Posterior cingulate gyrus (tissue), 11 donors: ENCODE measurements at places on chromosomes 6 and 20.
A peak's percentile ranks its signal among the peaks of the same experiment; 100 is the strongest.

GRCh38 chr6:139593081-139593480 is 218.6 kb upstream of the CITED2 start:
- DNase-seq = no peak

DNA sequence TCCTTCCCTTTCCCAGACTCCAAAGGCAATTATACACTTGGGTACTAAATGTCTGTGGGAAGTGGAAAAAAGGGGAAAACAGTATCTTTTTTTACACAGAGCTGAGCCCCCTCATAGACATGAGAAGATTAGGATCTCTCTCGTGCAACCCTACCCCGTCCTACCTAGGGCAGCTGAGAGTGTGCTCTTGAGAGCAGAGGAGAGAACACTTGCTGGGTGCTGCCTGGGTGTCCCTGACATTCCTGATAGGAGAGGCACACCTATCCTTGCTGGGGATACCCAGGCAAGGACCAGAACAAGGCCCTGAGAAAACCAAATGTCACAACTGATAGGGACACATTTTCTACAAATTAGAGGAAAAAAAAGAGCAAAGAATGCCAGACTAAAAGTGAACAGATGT is 81.2 kb downstream of the PREP start:
- DNase-seq = no peak

GRCh38 chr6:36657942-36658544 is 20.5 kb upstream of the CDKN1A start:
- DNase-seq = no peak

DNA sequence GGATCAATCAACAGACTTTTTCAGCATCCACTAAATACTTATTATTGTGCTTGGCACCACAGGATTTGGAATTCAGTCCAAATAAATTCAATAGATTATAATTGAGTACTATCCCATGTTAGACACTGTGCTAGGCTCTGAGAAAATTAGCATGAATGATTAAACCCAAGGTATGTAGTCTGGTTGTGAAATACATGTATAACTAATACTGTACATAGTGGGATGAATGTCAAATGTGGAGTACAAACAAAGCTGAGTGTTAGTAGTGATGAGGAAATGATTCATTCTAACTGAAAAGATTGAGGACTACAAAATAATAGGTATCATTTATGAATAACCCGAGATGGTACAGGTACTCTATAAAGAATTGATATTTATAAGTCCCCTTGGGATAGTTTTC is 111.9 kb upstream of the FLRT3 start:
- no peak for DNase-seq

- DNase-seq = peak; percentile 82
These were observed 62.7 kb downstream of the NOL4L start for GRCh38 chr20:32522526-32522775.

DNA sequence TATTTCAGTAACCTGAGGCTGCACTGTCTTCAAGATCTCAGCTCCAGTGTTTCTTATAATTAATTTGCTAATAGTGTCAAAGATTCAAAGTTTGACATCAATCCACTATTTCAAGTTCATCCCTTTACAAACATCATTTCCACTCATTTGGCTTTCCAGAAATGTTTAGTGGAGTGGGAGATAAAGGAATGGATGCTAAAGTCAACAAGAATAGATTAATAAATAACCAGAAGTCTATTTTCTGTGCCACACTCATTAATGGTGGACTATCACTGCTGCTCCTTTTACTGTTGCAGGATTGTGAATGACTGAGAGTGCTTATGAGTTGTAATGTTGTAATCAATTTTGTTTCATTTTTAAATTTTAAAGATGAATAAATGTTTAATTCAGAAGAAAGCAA is 28.4 kb upstream of the EPM2A start:
- DNase-seq = no peak

DNA sequence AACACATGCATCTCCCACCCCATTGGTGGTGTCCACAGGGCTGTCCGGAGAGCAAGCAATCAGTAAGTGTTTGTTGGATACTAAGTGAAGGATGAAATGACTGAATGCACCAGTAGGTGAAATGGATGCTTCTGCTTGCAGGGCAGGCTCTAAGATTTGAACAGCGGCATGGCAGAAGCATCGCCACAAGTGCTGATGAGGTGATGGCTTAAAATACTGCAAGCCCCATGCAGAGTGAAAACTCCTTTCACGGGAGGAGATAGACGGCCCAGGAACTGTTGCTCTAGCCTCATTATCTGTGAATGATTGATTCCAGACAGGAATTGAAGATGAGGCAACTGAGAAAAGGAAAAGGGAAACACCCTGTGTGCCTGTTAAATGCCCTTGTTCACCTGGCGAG is 158.9 kb downstream of the LY86 start:
- no peak for DNase-seq

- DNase-seq = no peak
These were observed 228.6 kb downstream of the ZNF217 start for GRCh38 chr20:53365076-53365475.

DNA sequence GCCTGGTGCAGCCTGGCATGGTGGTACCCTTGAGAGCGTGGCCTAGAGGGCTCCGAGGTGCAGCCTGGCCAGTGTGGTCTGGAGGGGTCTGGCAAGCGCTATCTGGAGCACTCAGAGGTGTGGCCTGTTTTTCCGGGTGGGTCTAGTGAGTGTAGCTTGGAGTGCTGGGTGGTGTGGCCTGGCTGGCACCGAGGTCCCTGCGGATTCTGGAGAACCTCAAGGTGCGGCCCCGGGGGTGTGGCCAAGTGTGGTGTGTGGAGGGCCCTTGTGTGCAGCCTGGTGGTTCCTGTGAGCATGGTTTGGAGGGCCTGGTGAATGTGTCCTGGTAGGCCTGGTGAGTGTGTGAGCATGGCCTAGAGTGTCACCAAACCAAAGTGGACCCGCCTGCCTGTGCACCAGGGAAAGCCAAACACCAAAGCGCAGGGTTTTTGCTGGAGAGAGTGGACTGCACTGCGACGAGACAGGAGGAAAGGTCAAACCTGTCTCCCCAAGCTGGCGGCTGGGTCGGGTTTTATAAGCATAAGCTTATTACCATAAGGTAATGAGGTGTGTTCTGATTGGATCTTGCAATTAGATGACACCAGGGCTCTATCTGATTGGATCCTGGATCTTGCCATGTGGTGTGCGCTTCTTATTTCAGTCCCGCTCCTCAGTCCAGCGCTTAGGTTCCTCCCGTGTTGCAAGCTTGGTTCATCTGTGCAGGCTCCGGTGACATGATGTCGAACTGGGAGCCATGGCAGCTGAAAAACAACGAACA is 35.7 kb downstream of the IGF2R start:
- DNase-seq = no peak

DNA sequence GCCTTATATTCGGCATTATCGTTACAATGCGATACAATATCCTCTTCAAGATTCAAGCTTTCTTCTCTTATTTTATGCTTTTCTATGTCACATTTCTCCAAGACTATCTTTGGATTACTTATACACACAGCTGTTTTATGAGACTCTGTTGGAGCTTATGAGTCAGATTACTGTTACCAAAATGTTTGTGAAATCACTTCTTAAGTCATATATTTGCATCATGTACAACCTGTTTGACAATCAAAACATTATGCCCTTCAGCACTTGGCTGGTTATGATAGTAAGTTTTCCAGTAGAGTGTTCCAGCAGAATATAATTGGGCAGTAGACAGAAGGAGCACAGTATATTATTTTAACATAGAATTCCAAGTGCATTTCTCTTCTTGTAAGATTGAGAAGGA is 35.2 kb downstream of the BMP6 start:
- no peak for DNase-seq

DNA sequence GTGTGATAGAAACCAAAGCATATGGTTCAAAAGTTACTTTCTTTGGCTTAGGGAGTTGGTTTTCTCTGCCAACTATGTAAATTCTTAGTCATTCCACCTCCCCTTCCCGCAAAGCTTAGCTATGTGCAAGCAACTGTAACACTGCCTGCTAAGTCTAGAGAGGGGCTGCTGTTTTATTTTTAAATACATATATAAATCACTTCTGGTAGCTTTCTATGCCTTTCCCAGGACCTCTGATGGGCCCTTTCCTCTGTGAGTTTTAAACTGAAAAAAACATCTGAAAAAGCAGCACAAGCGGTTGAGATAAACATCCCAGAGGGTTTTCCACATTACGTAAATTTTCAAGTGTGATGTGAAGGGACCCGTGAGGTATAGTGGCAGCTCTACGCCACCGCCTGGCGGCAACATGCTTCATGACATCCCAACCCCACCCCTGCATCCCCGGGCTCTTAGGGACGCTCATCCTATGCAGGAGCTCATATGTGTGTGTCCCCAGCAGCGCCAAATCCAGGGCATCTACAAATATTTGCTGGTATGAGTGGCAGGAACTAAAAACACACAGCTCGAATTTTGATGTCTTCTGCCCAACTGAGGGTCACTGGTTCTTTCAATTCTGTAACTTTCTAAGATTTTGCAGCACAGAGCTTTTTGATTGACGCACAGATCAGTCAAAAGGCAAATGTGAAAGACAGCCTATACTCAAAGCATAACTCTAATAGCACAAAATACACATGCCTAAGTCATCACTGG is 12.7 kb downstream of the SAYSD1 start:
- DNase-seq = no peak

DNA sequence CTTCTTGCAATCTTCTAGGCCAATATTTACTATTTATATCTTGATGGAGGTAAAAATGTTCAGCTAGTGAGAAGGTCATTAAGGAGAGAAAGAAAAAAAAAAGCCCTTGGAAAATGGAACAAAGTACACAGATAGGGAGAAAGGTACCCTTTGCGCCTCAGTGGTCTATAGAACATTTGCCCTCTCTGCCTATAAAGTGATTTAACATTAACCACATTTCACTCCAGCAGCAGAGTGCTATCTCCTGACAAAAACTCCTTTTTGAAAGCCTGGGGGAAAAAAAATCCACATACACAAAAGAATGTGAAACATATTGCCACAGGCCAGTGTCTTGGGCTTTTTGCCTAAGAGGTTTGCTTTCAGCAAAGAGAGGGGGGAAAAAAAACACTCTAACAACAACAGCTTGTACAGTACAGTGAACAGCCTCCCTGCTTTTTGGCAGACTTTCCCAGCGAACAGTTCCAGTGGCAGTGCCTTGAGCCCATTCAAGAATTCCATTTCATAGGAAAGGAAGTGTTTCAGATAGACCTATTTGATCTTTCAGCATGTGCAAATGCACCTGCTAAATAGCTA is 695 bp downstream of the ARHGAP18 start:
- DNase-seq = no peak

DNA sequence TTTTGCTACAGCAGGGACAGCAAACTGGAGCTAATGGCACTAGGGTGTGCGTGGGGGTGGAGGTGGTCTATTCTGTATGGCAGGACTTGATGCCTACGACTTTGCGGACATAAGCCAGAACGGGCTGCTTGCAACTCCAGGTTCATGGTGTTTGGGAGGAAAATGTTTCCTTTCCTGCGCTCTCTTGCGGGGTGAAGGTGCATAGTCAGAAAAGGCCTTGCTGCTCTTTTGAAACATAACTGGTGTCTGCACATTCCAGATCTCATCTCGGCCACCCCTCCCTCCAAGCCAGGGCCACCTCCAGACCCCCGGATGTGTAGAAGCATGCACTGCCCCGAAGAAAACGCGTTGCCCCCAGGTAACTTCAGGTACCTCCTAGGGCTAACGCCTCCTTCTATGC is 8.1 kb downstream of the FOXA2 start:
- DNase-seq = no peak

DNA sequence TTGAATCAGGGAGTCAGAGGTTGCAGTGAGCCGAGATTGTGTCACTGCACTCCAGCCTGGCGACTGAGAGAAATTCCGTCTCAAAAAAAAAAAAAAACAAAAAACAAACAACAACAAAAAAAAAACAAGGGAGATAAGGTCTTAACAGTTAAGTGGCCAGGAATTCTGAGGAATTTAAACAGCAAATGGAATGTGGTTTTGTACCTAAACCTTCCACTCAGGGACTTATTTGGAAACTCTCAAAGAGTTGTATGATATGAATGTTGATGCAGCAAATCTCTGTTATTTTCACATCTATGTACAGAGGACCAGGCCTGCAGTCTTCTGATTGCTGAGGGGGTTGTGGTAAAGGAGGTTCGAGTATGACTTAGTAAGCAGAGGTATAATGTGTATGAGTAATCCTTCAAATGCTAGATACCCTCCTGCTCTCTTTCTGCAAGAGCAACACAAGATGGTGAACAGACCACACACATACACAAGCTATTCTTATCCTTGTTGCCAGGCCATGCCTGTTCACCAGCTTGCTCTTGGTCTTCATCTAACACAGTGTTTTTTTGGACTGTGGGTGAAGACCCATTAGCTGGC is 174.9 kb upstream of the SCGN start:
- no peak for DNase-seq

DNA sequence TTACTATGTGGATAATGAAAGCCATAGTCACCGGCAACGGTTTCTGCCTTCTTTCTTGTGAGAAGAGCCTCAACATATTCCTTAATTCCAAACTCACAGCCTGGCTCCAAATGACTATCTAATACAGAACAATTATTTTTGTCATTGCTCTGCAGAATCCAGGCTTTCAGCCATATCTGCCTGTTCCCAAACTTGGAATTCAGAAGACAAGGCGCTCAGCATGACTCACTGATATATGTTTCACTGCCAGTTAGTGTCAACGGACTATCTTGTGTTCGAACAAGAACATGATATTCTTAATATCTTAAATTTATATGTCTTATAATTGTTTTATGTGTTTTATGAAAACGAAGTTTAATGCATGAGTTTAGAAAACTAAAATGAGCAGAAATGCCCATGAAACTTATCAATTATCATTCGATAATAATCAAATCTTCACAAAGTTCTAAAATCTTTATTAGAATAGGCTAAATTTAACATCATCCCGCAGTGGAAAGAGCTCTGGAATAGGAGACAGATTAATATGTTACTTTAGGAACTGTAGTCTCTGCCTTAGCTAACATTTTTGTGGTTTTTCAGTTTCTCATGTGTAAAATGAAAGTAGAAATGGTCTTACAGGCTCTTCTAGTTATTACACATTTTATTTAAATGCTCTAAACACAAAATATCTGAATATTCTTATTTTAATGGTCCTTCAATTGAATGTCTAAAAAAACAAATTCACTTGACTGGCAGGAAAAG is 669.3 kb upstream of the GJE1 start:
- DNase-seq = no peak

DNA sequence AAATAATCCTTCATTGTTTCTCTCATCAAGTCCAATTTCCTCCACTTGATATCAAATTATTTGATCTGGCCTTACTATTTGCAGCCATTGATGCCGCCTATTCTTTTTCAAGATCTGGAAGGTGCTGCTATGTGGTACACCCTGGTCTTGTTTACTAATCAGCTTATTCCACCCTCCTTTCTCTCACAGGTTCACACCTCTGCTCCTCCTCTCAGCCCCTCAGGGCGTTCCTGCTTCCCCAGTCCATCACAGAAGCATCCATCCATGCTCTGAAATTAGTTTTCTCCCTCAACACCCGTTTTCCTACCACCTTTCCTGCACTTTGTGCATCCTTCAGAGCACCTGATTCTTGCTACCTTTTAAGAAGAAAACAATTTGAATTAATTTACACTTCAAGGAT is 183.6 kb downstream of the EPHA7 start:
- no peak for DNase-seq

DNA sequence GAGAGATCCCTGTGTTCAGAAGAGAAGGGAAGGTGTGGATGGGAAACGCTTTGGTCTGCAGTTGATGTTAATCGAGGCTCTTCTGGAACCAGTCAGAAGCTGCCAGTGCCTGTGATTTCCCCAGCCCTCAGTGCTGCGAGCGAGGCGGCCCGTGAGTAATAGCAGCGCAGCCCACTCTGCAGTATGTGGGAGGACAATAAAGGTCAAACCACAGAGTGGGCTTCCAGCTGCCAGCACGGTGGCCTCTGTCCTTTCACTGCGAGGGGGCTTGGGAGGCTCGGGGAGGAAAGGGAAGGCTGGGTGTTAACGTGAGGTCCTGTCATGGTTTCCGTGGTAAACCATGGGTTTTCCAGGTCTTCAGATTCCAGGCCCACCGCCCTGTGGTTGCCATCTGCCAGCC is 32.3 kb upstream of the TAGAP start:
- no peak for DNase-seq
